IMR-90 (cell line): ENCODE measurements at places on chromosomes 5 and 9. TPM values are rescaled to one million over a fixed set of nuclear protein-coding genes. Genes with fewer than 3 reads are reported as not detected.
A peak's percentile ranks its signal among the peaks of the same experiment; 100 is the strongest.

- peak; percentile 65 for DNase-seq
Measured at GRCh38 chr9:122350577-122351355, 20.1 kb upstream of the PTGS1 start.

- peak; percentile 31 for DNase-seq
Measured at GRCh38 chr5:143842920-143843319, 31.0 kb downstream of the HMHB1 start.

Gene RNF224
- total RNA-seq = not detected in 2 replicates

Gene SURF4
- 512 and 532 TPM in 2 replicates for total RNA-seq

Gene OTULINL
- total RNA-seq = 0.18 and 0.28 TPM in 2 replicates
